ENCODE measurements at places on chromosomes 2 and 18.
A peak's percentile ranks its signal among the peaks of the same experiment; 100 is the strongest.

- no peak for DNase-seq
Measured at GRCh38 chr18:79069717-79070151, 540 bp downstream of the ATP9B start.

- no peak for DNase-seq
Measured at GRCh38 chr2:199811346-199811745, 39.6 kb downstream of the FTCDNL1 start.

GRCh38 chr2:177038787-177039484 lies 173.7 kb upstream of the HNRNPA3 start:
- DNase-seq = no peak

GRCh38 chr2:218985325-218986091 lies 524 bp upstream of the FEV start:
- no peak for DNase-seq

DNA sequence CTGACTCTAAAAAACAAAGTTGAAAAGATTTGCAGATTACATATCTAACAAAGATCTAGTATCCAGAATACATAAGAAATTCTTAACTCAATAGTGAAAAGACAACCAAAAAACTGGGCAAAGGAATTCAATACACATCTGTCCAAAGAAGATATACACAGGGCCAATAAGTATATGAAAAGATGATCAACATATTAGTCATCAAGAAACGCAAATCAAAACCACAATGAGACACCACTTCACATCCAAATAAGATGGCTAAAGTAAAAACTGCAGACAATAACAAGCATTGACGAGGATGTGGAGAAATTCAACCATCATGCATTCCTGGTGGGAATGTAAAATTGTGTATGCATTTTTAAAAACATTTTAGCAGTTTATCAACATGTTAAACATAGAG lies 256.0 kb downstream of the EIPR1 start:
- no peak for DNase-seq

GRCh38 chr2:158967731-158968395 lies 577 bp upstream of the TANC1 start:
- no peak for DNase-seq

- DNase-seq = peak; percentile 67
Measured at GRCh38 chr2:136141510-136142149, 23.7 kb upstream of the CXCR4 start.

- no peak for DNase-seq
Measured at GRCh38 chr2:181106789-181107627, 126.6 kb downstream of the UBE2E3 start.

DNA sequence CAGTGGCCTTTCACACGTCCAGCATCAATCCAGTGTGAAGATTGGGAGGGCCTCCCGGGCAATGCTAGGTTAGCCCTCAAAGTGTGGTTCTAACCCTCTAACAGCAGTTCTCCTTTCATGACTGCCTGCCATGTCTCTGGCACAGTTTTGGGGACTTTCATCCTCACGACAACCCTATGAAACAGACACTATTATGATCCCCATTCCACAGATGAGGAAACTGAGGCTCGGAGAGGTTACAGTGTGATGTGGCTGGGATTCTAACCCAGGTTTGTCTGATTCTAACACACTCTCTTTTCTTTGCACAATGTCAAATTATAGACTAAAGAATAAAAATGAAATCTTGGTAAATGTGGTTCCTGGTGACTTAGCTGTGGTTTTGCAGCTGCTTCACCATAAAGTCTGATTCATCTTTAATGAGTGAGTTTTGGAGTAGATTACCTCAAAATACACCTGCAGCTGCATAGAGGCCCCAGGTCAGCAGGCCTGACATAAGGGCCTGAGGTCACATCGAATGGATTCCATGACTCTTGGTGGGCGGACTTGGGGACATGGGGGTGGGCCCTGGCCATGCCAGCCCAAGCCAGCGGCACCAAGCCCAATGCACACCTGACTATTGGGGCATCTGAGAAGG lies 214.4 kb downstream of the GLI2 start:
- DNase-seq = no peak

DNA sequence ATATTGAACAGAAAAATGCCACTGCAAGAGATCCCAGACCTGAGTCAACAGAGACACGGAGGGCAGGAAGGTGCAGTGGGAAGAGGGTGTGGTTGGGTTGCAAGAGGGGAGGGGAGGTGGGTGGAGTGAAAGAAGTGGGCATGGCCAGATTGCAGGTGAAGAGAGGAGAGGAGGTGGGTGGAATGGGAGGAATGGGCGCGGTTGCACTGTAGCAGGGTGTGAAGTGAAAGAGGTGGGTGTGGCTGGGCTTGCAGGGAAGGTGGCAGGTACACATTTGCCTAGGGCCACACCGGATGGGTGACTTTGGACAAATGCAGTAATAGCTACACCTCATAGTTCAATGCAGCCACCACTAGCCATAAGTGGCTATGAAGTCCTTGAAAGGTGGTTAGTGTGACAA lies 71.1 kb downstream of the DOCK10 start:
- no peak for DNase-seq

- no peak for DNase-seq
Measured at GRCh38 chr2:19739256-19739655, 162.5 kb downstream of the TTC32 start.

DNA sequence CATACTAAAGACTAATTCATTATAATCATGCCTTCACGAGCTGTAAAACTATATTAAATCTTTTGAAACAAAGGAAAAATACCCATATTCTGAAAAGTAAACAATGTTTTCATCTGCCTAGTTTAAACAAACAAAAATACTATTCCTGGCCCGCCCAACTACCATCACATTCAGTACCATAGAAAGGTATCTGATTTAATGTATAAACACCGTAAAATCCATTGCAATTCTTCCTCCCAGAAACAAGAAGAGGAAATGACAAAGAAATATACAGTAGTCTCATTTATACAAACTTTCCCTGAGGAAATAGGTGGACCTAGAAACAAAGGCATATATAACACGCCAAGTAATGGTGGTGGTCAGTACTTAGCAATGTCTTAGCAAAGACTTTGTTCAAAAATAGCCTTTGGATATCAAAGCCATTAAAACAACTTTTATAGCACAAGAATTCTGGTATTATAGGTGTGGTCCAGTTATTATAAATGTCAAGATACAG lies 71.2 kb downstream of the COBLL1 start:
- no peak for DNase-seq

- no peak for DNase-seq
Measured at GRCh38 chr18:55401638-55402191, 186.3 kb downstream of the TCF4 start.

GRCh38 chr2:238487134-238487533 lies 60.4 kb downstream of the ASB1 start:
- DNase-seq = no peak

- no peak for DNase-seq
Measured at GRCh38 chr18:1510542-1511179, 606.0 kb downstream of the ADCYAP1 start.

DNA sequence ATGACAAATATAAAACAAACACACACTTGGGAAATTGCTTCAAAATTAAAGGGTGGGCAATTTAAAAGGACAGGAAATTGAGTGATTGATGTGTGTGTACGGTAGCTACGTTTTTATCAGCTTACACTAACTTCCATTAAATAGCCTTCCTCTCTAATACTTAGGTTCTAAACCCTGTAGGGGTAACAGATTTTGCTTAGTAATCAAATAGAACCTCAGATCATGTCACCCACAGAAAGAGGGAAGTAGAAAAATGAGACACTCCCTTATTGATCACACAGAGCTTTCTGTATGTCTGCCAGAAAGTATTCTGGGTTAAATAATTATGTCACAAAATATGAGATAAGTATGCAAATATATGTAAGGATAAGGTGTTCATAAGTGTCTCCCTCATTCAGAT lies 93.3 kb downstream of the ICA1L start:
- no peak for DNase-seq

GRCh38 chr2:177478029-177478428 lies 85.5 kb downstream of the AGPS start:
- DNase-seq = no peak

DNA sequence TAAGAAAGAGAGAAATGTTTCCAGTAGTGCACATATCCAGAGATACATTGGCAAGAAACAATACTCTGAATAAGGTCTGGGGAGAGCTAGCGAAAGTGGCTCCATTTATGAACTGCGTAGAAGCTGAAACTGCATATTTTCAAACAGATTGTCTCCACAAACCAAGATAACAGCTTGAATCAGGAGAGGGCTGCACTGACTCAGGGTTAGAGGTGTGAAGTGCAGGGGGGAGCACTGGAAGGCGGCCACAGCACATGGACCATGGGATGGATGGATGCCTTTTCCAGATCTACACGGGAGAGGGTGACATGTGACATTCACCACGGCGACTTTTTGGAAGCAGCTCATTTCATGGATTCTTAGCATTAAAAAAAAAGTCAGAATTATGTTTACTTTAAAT lies 729.4 kb downstream of the RNF144A start:
- no peak for DNase-seq

DNA sequence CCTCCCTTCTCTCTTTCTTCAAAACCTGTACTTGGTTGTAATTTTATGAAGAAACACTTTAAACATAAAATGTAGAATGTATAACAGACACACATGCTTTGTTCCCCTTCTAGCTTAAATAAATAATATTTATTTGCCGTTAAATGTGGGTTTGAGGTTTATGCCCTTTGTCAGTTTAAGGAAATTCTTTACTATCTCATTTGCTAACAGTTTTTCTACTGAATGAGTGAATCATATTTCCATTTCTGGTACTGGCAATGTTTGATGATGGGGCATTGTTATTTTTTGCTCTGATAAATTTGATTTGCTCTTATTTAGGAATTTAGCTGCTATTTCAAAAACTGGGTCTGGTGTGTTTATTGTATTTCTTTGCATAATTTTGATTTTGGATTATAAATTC lies 555.6 kb downstream of the CCDC85A start:
- DNase-seq = no peak

GRCh38 chr18:57856557-57857280 lies 53.6 kb upstream of the ATP8B1 start:
- DNase-seq = no peak

DNA sequence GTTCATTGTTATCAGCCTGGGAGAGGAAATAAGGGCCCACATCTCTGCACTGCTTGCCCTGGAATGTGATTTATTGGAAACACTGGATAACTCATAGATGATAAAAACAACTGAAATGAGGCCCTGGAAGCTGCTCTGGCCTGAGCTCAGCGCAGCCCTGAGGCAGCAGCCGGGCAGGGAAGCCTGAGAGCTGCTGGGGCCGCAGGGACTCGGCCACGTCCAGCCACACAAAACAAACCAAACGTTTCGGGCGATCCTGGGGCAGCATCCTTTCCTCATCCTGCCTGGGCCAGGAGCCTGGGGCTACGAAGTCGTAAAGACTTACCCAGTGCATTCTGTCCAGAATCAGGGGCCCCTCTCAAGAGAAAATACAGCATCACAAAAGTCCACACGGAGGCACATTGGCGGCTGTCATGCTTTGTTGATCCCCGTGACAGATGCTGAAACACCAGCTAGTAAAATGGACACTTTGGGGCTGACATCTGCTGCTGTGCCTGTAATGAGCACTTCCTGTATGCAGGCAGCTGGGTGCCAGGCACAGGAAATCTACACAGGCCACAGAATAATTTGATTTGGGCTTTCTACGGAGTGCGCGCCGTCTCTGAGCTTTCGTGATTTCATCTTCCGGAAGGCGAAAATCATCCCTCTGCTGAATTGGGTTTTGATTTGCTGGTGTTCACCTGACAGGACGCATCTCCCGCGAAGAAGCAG lies 250.6 kb downstream of the EIPR1 start:
- no peak for DNase-seq

DNA sequence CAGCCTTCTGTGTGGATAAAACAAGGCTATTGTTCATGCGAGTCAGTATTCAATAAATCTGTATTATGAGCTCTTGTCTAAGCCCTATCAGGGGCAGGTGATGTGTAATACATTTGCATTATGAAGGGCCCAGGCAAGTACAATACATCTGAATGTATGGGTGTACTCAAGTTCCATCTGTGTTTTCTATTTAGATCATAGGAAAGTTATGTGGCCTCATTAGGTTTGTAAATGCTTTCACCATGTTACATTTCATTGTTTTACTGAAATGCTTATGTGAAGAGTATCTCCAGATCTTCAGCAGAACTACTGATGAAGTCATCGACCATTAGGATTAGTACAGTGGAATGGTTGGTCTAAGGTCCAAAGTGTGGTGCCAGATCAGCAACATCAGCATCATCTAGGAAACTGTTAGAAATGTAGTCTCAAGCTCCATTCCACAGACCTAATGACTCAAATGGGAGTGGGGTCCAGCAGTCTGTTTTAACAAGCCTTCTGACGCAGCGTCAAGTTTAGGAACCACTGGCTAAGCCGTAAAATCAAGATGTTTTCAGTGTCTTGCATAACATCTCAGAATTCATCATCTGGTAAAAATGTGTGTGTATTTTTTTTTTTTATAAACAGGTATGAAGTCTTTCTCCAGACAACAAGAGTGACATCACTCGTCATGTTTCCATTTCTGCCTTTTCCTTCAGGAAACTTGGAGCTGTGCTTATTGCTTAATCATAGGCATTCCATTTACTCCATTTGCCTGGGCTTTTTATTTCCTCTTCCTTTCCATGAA lies 80.5 kb downstream of the LYPD6 start:
- no peak for DNase-seq

DNA sequence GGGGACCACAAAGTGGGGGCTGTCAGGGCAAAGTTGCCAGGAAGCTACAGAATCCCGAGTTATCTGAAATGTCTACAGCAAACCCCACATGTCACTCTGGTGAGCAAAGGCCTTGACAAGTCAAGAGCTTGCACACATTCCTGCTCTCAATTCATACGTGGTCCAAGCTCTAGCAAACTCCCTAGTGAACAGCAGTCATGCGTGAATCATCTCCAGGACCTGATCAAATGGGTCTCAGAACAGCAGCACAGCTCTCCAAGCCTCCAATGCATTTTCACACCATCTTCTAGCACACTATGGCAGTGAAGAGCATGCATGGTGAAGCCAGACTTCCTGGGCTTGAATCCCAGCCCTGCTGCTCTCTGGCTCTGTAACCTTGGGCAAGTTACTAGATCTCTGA lies 68.5 kb downstream of the MYO5B start:
- DNase-seq = no peak

DNA sequence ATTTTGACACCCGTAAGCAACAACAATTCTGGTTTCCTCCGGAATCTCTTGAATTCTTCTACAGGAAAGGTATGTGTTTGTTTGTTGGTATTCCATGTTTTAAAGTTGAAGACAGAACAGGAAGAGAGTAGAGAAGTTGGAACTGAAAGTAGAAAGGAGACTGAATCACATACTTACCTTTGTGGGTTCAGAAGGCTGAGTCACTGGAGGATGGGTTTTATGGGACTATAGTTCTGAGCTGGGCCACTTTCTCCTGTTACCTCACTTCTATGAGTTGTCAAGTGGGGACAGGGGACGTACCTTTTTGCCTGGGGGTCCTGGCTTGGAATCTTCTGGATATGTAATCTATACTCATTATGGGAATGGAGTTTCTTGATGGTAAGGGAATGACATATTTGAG lies 40.9 kb downstream of the KDM3A start:
- no peak for DNase-seq

- no peak for DNase-seq
Measured at GRCh38 chr18:63346480-63347183, 20.4 kb downstream of the KDSR start.
